Motor neuron (in vitro differentiated cells): ENCODE measurements at places on chromosomes 12 and 14.

DNA sequence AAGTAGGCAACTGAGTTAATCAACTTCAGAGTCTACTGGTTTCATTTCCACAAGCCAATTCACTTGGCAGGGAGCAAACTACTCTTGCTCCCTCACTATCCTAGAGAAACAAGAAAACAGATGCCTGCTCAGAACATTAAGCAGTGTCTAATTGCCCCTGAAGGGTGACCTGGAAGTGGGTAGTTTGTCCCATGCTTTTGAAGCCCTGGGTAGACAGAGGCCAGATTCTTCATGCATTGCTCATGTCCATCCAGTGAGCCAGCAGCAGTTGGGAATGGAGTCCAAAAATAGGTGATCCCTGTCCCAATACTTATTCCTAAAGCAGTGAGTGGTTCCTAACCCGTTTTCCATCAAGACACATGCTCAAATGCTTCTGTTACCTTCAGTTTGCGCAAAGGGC lies 48.8 kb downstream of the BICDL1 start:
- no peak for ATAC-seq

DNA sequence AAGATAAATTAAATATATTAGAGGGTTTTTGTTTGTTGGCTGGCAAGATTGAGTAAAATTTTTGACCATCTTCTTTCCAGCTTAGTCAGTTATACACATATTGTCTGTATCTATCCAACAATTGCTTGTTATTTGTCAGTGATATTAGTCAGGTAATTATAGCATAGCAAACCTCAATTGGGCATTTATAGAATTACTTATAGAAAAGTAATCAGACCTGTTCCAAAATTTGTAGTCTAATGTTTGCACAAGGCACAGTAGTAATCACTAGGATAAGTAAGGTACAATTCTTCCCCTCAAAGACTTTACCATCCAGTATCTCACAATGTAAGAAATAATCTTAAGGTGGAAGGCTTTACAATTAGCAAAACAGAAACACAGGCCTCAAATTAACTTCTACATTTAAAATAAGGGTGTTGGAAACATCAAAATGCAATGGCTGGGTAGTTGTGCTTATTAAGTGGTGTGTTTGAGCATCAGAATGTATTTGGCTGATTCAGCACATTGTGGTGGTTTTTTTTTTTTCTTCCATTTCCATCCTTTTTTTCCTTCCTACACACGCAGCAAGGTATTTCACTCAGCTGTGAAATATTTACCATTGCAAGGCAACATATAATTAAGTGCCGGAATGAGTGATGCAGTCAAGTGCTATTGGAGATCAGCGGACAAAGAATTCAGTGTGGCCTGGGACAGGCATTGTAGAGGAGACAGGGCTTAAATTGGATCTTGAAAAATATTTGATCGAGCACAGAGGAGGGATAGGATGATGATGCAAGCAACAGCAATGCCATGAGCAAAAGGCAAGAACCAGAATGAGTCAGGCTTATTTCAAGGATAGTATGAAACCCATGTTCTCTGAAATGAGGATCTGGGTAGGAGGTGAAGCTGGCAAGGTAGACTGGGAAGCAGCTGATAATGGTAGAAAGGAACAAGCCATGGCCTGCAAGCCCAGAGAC lies 178.2 kb downstream of the AKAP6 start:
- ATAC-seq: peak; percentile 93

DNA sequence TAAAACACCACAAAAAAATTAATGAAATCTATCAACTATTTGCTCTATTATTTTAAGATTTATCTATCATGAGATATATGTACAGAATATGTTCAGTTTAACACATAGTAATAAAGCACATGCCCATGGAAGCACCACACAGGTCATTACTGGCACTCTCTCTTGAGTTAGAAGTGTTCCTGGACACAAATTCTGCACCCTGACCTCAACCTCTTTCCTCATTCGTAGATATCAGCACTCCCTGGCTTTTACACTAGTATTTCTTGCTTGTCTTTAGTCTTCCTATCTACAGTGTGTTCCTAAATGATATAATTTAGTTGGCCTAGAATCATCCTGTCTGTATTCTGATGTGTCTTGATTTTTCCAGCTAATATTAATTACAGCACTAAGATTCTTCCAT lies 321.0 kb upstream of the SOX5 start:
- no peak for ATAC-seq

GRCh38 chr14:104221636-104222369 lies 83.4 kb downstream of the KIF26A start:
- ATAC-seq: no peak

DNA sequence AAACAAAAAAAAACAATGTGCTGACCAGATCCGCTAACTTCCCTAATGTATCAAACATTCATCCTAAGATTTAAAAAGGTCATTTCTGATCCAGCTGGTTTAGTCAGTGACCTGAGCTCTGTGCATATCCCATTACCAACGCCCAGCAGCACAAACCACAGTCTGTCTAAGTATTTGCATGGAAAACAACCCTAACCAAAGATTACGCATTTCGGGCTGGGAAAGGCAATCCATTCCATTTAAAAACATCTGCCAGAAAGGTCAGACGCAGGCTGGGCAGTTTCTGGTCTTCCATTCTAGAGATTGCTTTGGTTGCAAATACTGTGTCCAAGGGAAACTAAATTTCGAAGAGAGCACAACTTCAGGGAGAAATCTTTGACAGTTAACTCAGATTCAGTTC lies 234.9 kb downstream of the FLRT2 start:
- no peak for ATAC-seq

- ATAC-seq: no peak
These were observed 45.3 kb downstream of the IFNG-AS1 start for GRCh38 chr12:68034567-68034966.

DNA sequence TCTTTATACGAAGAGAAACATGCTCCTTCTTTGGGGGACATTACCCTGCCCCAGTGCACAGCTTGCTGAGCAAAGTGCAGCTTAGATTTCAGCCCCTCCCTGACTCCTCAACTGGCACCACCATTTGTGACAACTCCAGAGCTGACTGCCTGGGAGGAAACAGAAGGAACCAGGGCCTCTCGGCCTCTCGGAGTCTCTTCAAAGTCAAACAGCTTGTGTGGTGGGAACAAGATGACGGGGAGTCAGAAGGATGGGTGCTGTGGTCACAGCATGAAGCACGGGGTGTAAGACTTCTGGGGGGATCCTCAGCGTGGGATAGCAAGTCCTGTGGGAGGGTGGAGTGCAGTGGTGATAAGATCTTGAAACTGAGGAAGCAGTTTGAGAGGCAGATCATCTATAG lies 123.5 kb upstream of the BCL2L14 start:
- ATAC-seq: no peak

- ATAC-seq: no peak
These were observed 225.0 kb downstream of the SPTSSA start for GRCh38 chr14:34237081-34237480.

- ATAC-seq: no peak
These were observed 264.6 kb upstream of the TMTC1 start for GRCh38 chr12:30048371-30048770.

DNA sequence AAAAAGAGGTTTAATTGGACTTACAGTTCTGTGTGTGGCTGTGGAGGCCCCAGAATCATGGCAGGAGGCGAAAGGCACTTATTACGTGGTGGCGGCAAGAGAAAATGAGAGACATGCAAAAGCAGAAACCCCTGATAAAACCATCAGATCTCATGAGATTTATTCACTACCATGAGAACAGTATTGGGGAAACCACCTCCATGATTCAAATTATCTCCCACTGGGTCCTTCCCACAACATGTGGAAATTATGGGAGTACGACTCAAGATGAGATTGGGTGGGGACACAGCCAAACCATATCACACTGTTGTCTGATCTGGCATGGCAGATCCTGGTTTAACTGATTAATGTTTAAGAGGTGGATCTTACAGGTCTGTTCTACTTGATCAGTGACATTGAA lies 5.6 kb downstream of the DDX47 start:
- ATAC-seq: no peak

- no peak for ATAC-seq
These were observed 14.2 kb upstream of the SLC6A12 start for GRCh38 chr12:227923-228845.

DNA sequence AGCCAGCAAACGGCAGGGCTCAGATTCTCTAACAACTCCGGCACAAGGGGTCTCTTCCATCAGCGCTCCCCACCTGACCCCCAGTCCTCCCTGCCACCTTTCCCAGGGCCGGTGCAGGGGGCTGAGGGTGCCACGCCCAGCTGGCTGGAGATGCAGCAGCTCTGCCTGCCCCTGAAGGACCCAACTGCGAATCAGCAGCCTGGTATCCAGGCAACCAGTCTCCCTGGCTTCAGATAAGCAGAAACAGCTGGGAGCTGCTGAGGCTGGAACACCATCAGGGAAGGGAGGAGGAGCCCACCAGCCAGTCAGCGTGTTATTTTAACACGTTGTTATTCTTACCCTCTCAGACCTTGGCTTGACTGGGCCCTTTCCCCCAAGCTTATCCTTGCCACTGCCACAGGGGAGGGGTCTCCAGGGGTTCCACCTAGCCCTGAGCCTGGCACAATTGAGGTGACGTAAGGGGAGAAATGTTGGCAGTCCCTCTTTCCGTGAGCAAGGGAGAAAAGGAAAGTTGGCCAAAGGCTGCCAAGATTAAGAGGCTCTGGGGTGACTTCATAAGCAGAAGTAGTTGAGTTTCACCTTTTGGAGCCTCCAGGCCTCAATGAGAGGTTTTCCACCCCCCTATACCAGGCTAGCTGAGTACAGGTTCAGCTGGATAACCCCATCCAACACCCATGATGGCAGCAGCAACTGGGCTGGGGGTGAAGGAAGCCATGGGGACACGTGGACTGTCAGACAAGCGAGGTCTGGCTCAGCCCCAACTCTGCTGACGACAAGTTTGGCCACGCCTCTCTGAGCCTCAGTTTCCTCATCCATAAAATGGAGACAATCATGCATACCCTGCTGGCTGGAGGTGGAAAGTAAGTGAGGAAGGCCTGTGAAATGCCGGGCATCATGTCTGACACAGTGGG lies 91.1 kb downstream of the IRF2BPL start:
- ATAC-seq: peak; percentile 95

DNA sequence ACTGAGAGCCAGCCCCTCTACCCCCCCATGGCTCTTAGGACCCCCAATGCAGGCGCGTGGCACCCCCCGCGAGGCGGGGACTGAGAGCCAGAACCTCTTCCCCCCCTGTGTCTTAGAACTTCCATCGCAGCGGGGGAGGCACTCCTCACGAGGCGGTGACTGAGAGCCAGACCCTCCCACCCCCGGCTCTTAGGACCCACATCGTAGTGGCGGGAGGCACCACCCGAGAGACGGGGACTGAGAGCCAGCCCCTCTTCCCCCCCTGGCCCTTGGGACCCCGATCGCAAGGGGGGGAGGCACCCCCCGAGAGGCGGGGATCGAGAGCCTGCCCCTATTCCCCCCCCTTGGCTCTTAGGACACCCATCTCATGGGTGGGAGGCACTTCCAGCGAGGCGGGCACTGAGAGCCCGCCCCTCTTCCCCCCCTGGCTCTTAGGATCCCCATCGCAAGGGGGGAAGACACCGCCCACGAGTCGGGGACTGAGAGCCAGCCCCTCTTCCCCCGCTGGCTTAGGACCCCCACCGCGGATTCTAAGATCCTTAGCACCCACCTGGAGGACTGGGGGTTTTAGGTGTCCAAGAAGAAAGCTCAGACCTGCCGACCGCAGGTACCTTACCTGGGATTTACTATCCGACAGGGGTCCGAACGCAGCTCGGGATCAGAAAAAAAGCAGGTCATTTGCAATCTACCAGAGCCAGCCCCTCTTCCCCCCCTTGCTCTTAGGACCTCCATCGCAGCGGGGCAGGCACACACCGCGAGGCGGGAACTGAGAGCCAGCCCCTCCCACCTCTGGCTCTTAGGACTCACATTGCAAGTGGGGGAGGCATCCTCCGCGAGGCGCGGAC lies 44.9 kb downstream of the DDX11 start:
- ATAC-seq: peak; percentile 46

GRCh38 chr12:73308079-73308478 lies 1035.9 kb downstream of the TRHDE start:
- ATAC-seq: no peak

GRCh38 chr12:86172913-86173443 lies 83.2 kb downstream of the MGAT4C start:
- no peak for ATAC-seq
